ENCODE measurements at places on chromosomes 4 and X. TPM values are rescaled to one million over a fixed set of nuclear protein-coding genes. Genes with fewer than 3 reads are reported as not detected.

The LGI2 gene
- not detected for total RNA-seq

The IKBKG gene
- total RNA-seq: 51.1 TPM

The GCNA gene
- 0.70 TPM for total RNA-seq

The FLNA gene
- total RNA-seq: 482 TPM

The GAB3 gene
- 0.08 TPM for total RNA-seq
